ENCODE measurements at places on chromosomes 3 and 15.

GRCh38 chr3:120497818-120498217, 47.0 kb upstream of the FSTL1 start:
- no peak for DNase-seq

DNA sequence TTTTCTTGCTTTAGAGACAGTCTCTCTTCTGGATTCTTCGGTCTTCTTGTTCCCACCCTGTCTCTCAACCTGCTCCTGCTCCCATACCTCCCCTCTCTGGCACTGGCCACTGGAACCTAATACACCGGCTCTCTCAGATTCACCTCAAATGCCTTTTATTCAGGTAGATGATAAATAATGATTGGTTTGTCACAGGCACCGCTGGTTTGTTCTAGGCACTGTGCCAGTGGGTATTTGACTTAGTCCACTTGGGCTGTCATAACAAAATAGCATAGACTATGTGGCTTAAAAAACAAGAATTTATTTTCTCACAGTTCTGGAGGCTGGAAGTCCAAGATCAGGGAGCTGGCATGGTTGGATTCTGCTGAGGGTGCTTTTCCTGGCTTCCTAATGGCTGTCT, 278.2 kb upstream of the STT3B start:
- no peak for DNase-seq

- no peak for DNase-seq
These were observed 45.1 kb upstream of the SPATA12 start for GRCh38 chr3:57015350-57015729.

DNA sequence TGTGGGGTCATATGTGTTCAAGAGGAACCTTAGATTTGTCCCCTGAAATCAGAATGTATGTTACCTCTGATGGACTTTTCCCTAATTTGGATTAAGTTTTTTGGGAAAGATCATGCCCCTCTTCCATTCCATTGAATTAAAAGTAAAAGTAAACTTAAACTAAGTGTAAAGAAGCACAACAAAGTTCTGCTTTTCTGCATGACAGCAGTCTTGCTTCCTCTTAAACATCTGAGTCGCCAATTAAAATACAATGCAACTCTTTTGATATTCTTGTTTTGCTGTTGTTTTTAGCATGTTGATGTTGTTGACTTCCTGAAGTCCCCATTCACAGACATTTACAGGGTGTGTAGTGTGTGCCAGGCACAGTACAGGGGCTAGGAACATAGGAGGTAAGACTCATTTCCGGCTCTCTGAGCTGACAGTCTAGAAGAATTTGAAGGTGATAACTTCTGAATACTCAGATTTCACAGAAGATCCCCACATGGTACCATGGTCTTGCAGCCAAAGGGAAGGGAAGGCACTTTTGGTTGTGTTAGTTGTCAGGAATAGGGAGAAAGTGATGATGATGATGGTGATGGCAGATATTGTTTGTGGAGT, 45.0 kb downstream of the USP13 start:
- DNase-seq = no peak

DNA sequence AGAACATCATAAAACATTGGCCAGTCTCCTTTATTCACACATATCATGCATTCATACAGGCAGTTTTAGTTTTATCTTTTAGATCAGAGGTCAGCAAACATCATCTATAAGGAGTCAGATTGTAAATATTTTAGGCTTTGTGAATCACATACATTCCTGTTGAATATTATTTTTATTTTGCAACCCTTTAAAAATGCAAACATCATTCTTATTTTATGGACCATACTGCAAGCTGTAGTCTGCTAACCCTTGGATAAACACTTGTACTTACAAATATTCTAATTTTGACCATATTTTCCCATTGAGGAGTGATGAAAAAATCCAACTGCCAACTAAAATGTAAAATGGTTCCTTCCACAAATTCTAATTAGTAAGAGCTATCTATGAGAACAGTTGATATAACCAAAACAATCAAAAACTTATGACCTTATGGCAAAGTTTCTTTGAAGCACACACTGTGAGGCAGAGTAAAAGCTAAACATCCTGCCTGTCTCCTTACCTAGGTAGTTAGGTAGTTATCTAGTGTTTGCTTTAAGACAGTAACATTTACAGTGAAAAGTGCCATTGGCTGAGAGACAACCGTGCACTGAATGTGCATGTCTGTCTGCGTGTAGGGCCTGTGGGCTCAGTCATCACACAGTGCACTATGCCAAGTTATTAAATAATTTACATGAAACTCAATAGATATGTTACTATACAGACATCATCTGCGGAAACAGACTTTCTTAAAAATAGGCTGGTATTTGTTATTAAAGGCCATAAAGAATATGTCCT, 57.7 kb downstream of the PIK3R4 start:
- DNase-seq = no peak

GRCh38 chr15:43515741-43516140, 1.7 kb upstream of the MAP1A start:
- DNase-seq = no peak

DNA sequence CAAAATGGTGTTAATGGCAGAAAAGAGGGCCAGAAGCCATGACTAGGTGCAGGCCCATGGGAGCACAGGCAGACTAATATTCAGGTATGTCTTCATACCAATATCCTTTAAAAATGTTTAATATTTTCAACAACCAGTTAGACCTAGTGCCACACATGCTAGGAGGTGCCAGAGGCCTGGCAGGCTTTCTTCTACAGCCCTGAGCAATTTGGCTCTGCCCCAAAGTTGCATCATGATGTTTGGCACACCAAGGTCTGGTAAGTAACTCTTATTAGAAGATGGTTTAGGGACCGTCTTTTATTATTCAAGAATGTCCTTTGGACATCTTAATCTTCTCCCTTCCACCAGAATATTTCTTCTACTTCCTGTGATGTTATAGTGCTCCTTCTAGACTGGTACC, 34.8 kb downstream of the MITF start:
- DNase-seq = no peak

- DNase-seq = no peak
These were observed 41.1 kb upstream of the MYZAP start for GRCh38 chr15:57550640-57551039.

DNA sequence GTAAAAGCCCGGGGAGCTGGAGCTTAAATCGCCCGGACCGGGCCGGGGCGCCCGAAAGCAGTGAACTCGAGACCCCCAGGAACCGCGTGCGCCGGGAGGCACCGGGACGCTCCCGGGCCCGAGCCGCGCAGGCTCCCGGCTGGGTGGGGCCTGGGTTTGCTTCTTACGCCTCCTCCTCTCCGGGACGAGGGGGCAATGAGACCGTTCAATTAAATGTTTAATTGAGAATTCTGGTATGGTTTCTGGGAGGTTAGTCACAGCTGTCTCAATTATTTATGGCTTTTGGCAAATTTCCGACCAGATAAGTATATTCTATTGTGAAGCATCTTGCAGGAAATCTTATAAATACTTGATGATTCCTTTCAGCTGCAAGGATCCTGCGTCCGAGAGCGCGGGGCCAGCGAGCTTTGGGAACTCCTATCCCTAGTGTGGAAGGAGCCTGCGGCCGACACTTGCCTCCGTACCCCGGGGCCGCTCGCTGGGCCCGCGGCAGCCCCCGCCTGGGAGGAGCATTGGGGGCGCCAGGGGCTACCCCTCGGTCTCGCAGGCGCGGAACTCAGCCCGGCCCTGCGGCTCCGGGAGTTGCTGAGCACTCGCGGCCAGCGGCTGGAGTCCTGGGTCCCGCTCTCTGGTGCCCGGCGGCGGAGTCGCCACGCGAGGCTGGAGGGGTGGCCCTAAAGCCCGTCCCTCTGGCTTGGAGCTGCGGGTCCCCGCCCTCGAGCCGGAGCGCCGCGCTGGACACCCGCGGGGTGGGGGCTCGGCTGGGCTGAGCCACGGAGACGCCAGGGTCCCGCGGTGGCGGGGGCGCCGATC, 10.3 kb downstream of the ISL2 start:
- DNase-seq = no peak

GRCh38 chr3:76405196-76405595, 619.8 kb upstream of the ZNF717 start:
- no peak for DNase-seq

DNA sequence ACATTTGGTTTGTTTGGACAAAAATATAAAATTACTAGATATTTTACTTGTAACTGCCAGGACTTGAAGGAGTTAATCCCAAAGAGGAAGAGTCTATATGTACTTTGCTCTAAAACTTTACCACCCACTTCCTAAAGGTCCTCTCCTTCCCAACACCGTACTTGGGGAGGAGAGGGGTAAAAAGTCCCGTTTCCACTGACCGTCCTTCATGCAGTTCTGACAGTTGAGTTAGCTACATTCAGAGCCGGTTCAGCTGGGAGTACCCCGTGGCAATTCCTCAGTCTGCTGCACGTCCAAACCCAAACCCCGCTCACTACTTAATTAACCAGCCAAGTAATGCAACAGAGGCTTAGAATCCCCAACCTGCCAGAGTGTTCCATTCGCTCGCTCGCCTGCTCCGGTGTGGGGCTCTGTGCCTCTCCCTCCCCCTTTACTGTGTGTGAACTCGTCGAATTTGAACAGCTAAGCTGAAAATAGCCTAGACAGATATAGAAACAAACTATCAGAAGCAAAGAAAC, 519.7 kb downstream of the FOXP1 start:
- DNase-seq = no peak

- DNase-seq = no peak
These were observed 525.0 kb upstream of the NAALADL2 start for GRCh38 chr3:174334111-174334510.

DNA sequence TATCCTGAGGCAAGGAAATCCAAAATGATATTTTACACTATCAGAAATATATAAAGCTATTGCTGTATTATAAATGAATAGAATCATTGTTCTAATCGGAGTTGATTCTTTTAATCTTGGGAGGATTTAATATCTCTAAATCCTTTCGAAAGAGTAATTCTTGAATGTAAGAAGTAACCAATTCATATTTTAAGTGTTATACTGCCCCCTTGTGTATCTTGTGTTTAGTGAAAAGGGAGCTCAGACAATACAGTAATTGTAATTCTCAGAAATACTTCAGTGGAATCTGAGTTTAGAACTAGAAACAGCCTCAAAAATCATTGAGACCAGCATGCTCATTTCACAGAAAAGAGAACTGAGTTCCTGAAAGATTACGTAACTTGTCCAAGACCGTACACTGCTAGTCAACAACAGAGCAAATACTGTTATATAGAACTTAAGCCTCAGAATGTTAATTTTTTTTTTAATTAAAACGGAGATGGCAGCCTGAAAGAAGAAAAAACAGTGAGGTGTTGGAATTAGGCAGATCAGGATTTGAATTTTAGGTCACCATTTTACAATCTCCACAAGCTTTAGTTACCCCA, 42.9 kb downstream of the PLCH1 start:
- no peak for DNase-seq

DNA sequence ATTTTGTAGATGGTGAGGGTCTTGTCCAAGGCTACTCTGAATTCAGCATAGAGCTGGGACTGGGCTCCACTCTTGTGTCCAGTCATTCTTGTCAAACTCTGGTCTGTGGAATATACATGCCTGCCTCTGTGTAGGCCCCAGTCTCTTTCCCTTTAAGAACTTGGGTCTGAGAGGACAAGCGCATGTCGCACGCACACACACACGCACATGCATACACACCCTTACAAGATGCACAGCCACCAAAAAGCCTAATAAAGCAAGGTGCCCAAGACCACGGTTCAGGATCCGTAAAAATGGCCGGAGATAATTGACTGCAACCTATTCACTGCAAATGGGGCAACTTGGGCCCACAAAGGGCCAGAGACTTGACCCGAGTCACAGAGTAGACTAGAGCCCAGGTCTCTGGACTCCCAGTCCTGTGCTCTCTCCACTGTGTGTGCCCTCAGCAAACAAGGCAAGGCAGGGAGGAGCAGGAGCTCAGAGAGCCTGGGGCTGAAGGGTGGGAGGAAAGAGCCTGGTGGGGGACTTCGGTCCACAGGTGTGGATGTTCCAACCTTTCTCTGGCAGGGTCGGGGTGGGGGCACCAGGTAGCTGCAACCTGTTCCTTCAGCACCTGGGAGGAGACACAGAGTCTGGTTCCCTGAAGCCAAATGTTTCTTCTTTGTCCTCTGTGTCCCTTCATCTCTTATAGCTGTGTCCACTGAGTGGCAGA, 914 bp upstream of the PAQR5 start:
- DNase-seq = no peak

DNA sequence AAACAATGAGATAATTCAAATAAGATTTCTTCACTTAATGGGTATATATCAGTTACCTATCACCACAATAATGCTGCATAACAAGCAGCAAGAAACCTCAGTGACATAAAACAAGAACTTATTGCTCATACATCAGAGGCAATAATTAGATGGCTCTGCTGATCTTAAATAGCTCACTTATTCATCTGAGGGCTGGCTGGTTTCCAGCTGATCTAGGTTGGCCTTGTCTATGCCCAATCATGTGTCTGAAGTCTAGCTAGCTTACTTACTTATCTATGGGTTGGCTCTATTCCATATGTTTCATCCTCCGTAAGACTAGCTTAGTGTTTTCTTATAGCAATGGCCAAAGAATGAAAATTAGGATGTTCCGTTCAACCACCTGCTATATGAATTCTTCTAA, 109.4 kb upstream of the AGTR1 start:
- DNase-seq = no peak

GRCh38 chr3:196471551-196471950, 32.0 kb downstream of the RNF168 start:
- DNase-seq = no peak

GRCh38 chr15:99265541-99266070, 14.3 kb downstream of the LRRC28 start:
- no peak for DNase-seq

GRCh38 chr3:100915706-100916495, 77.3 kb downstream of the ABI3BP start:
- DNase-seq = no peak

DNA sequence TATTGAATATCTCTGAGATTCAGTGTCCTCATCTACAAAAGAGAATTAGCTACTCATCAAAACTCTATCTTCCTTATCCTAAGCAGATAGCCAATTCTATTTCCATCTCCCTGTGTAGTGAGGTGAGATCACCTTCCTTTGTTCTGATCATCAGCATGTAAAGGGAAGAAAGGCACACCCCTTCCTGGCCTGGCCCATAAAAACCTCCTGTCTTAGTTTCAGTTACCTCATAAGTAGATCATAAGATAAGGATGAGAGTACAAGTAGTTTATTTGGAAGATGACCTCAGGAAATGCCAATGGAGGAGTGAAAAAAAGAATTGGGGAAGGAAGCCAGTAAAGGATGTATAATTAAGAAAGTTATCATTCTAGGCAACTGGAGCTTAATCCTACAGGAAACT, 114.5 kb upstream of the GADL1 start:
- DNase-seq = no peak

- no peak for DNase-seq
These were observed 98.1 kb upstream of the UBE2E2 start for GRCh38 chr3:23105048-23105447.

GRCh38 chr15:40584191-40584590, 9.9 kb upstream of the KNL1 start:
- DNase-seq = no peak

- no peak for DNase-seq
These were observed 23.6 kb downstream of the SLMAP start for GRCh38 chr3:57779666-57780065.

- DNase-seq = no peak
These were observed 213.7 kb upstream of the ADAMTS9 start for GRCh38 chr3:64901522-64901885.

GRCh38 chr3:139434764-139435307, 41.5 kb downstream of the RBP2 start:
- DNase-seq = no peak

GRCh38 chr3:155428563-155428962, 135.1 kb upstream of the STRIT1 start:
- no peak for DNase-seq
